ENCODE measurements at places on chromosomes 6 and 20.
A peak's percentile ranks its signal among the peaks of the same experiment; 100 is the strongest.

GRCh38 chr6:16440636-16441212 lies 202.3 kb downstream of the GMPR start:
- DNase-seq: peak; percentile 54

DNA sequence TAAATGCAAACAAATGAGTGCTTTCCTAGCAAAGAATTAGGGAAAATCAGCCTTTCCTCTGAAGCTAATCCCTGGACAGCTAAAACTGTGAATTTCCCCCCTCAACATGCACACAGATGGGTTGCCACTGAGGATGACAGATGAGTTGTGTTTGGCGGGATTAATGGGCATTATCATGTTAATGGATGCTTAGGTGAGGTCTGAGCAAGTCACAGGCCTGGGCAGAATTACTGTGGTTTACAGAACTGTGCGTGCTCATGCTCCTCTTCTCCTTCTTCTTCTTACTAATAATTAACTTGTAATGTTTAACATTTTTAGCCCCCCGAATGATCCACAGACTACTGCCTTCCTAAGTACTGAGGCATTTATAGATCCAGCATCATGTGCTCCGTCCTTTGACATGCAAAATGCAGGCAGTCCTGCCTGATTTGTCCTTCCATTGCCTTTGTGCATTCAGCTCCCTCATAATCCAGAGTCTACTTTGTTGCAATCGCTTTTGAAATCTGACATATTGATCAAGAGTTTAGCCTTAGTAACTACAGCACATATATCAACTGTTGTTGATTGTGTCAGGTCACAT lies 753.4 kb upstream of the MMS22L start:
- no peak for DNase-seq

DNA sequence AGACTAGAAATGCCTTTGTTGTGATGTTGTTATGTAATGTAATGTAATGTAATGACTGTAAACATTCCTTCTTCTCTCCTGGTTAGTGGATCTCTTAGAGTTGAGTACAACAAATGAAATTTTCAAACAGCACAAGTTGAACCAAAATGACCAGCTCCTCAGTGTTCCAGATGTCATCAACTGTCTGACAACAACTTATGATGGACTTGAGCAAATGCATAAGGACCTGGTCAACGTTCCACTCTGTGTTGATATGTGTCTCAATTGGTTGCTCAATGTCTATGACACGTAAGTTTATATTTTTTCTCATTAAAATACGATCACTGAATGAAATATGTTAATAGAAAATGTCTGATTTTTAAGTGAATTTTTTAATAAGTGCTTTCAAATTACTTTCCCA lies 496.7 kb downstream of the UTRN start:
- no peak for DNase-seq

GRCh38 chr6:158782432-158783166 lies 36.6 kb downstream of the EZR start:
- DNase-seq: no peak

- DNase-seq: no peak
Measured at GRCh38 chr6:157668713-157669112, 154.3 kb upstream of the SNX9 start.

- no peak for DNase-seq
Measured at GRCh38 chr20:63656451-63656850, 1.7 kb upstream of the RTEL1 start.
